ENCODE measurements at places on chromosomes 3 and 15.

- no peak for DNase-seq
These were observed 185.2 kb downstream of the MEIS2 start for GRCh38 chr15:36914960-36915808.

- DNase-seq, result no peak
These were observed 113.5 kb downstream of the RAB11A start for GRCh38 chr15:65982627-65983322.

DNA sequence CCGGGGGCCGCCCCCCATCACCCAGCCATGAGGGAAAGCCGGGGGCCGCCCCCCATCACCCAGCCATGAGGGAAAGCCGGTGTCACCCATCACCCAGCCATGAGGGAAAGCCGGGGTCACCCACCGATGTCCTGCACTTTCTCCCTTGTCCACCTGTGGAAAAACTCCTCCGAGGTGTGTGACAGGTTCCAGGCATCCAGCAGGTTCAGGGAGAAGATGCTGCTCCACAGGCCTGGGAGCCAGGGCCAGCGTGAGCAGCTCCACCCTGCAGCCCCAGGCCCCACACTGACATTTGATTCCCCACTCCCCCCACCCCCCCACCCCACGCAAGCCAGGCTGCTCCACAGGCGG, 15.5 kb upstream of the EHD4 start:
- no peak for DNase-seq

DNA sequence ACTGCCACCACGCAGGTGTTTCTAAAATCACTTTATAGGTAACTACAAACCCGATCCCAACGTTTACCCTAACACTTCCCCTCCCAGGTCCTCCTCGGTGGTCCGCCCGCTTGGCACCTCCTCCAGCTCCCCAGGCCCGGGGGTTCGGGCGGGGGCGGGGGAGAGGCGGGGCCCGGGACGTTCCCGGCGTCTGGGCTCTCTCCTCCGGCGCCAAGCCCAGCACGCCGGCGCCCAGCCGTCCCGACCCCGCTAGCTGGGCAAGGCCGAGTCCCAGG, 562 bp downstream of the CGGBP1 start:
- no peak for DNase-seq

GRCh38 chr3:37864904-37865303, 3.2 kb downstream of the CTDSPL start:
- no peak for DNase-seq

DNA sequence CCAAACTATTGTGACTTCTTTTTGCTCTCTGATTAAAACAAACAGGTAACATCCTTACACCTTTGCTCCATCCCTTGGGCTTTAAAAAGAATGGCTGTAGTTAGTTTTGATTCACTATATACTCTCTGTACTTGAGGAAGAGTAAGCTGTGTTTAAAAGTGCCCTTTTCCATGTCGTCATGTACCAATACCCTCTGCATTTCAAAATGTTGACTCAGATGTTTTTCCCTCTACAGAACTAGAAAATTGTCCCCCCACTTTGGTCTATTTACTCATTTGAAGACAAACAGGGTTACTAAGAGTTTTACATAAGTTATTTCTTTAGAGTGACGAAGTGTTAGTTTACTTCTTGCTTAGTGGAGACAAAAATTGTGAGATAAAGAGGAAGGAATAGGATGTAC, 62.7 kb downstream of the TASOR start:
- no peak for DNase-seq

DNA sequence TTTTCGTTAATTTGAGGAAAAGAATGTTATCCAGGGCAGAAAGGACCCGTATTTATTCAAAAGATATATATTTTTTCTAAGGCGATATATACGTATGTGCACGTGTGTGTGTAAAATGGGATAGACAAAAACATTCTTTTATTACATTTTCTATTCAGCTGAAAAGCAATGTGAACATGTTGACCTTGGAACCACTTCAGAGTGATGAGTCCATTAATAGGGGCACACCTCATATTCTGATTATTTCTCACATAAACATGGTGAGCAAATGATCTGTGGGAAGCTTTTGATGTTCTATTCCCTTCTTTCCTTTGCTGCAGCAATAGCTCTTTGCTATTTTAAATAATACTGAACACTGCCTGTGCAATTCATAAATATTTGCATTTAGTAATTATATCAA, 87.6 kb downstream of the SYNPR start:
- DNase-seq, result no peak

DNA sequence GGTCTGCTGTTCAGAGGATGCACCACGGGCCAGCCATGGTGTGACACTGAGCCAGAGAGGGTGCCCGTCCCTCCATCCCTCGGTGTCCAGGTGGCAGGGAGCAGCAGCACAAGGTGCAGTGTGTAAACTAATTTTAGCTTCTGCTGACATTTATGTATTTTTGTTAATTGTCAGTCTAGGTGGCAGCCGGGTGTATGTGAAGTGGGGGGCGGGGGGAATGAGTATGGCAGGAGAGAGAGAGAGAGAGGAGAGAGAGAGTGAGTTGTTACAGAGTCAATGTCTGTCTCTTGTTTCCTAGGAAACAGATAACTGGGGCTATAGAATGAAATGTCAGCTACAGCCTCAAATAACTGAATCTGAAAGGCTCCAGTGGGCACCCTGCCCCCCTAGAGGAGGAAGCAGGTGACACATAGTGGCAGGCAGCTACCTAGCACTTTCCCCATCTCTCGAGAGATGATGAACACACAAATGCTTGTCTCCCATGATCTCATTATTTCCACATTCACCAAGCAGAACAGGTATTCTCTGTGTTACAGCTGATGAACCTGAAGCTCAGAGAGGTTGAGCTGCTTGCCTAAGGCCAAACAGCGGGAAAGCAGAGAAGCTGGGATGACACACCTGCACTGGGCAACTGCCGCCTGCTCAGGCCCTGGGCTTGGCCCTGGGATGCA, 24.7 kb downstream of the RASGRF1 start:
- no peak for DNase-seq

DNA sequence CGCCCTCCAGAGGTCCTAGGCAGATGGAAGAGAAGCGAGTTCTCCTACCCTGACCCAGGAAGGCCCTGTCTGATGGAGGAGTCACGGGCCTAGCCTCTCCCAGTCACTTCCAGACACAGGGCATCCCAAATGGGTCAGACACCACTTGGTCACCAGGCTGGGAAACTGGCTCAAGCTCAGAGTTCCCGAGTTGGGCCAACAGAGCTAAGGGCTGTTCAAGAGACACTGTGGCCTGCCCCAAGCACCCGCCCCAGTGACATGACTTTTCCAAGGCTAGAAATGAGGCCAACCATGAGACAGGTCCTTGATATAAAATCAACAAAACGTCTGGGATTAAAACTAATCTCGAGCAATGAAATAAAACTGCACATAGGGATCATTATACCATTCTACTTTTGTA, 113.8 kb downstream of the IQSEC1 start:
- no peak for DNase-seq

DNA sequence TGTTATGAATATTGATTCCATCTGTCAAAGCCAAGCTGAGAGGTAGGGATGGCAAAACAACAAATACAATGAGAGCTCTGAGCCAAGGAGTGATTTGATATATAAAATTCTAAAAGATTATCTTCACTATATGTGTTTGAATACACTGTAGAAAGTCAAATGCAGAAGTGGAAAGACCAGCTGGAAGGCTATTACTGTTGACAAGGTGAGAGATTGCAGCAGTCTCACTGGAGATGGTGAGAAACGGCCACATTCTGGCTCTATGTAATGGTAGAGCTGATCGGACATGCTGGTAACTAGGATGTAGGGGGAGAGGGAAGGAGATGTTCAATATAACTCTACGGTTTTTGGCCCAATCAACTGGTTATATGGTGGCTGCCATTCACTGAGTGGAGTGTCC, 434.2 kb upstream of the SUCLG2 start:
- DNase-seq, result no peak

DNA sequence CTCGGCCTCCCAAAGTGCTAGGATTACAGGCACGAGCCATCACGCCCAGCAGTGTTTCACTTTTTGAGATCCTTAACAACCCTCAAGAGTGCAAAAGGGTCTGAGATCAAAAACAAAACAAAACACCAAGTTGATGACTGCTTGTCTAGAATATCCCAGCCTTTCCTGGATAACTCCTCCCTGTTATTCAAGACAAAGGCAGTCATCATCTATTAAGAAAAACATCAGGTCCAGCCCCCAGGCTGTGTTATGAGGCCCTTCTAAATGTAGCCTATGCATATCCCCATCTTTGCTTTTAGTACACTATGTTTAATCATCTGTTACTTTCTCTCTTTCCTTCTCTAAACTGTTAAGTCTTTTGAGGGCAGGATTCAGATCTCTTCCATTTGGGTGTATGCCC, 150.1 kb upstream of the FHIT start:
- DNase-seq, result no peak

DNA sequence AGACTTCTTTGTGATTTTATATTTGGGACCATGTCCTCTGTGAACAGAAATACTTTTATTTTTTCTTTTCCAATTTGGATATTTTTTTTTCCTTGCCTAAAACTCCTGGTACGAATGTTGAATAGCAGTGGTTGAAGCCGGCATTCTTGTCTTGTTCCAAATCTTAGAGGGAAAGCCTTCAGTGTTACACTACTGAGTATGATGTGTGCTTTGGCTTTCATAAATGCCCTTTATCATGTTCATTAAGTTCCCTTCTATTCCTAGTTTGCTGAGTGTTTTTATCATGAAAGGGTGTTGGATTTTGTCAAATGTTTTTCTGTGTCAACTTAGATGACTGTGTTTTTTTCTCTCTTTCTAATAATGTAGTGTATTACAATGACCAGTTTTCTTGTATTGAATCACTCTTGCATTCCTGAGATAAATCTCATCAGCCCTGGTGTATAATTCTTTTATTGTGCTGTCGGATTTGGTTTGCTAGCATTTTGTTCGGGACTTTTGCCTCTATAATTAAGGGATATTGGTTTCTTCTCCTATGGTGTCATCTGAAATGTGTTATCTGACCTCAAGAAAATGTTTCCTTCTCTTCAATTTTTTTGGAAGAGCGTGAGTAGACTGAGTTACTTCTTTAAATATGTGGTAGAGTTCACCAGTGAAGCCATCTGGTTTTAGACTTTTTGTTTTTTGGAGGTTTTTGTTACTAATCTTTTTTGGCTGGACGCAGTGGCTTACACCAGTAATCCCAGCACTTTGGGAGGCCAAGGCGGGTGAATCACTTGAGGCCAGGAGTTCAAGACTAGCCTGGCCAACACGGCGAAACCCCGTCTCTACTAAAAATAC, 33.3 kb downstream of the MAP1A start:
- DNase-seq, result no peak

DNA sequence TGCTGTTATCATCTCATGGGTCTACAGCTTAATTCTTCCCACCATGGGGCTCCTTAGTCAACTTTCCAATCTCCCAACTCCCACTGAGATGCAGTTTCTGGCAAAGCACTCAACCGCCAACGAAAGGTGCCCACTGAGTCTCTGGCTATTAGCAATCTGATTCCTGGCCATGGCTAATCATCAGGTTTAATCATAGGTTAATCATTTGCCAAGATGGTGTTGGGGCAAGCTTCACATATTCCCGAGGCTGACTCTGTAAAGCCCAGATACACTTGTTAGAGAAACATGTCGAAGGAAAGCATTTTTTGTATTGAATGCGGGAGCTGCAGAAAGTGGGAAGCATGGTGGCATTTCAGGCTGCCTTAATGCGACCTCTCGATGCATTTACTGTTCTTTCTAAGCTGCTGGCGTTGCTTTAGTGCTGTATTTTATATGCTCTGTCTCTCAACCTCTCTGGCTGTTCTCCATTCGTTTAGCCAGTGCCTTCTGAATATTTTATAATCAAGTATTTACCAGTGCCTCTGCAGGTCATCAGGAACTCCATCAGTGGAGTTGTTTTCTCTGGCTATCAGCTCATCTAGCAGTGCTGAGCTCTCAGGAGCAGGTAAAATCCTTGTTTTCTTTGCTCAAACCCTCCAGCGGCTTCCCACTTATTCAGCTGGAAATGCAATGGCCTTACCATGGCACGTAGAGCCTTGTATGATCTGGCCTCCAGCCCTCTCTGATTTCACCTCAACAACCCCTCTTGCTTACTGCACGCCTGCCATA, 67.0 kb downstream of the EDEM1 start:
- no peak for DNase-seq

DNA sequence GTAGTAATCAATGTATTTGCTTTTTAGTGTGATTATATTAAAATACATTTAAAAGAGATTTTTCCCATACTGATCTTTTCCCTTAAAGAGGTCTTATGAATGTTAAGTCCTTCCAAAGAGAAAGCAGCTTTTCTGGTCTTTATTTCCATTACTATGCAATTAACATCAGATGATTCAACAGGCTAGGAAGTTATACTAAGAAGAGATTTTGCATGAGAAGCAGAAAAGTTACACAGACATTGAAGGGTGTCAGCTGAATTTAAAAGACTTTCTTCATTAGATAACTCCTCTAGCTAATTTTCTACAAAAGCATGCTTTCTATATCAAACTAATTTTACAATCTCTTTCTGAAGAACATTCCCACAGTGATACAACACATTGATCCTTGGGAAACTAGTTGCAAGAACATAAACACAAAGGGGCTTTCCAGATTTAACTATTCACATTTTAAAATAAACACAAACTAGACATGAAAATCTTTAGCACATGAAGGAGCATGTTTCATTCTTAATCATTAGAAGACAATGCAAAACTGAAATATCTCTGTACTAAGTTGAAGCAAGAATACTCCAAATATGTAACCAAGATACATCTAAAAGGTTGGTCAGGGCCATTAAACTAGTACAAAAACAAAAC, 965.8 kb downstream of the ROBO1 start:
- DNase-seq, result no peak

DNA sequence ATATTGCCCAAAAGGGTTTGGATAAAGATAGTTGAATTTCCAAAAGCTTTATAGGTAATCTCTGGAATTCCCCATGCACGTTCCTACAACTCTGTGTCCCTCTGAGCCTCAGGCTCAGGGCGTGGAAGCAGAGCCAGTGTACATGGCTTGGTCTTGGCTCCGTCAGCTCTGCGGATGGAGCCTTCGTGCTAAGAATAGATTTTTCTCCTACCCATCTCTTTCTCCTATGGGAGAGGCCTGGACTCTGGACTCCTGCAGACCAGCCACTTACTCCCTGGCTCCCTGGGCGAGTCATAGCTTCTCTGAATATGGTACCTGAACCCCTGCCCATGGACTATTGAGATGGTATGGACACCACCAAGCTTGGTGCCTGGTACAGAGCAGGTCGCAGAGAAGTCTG, 99.9 kb downstream of the EEFSEC start:
- no peak for DNase-seq

DNA sequence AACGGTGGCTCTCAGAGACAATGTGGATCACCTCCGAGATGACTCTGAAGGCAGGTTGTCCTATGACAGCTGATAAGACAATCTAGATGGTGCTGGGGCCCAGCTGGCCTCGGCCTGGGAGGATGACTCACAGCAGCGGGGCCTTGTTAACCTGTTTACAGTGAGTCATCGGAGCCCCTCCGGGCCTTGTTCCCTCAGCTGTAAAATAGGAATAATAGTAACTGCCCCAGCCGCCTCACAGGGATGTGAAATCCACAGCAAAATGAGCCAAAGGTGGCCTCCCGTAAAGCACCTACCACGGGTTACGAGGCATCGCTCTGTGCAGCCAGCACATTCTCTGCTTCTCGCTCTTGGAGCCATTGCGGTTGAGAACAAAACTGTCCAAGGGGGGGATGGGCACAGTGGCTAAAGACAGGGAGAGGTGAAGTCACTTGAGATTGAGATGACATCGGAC, 88.6 kb upstream of the RASGRF1 start:
- no peak for DNase-seq

- no peak for DNase-seq
These were observed 14.6 kb upstream of the SNRPA1 start for GRCh38 chr15:101309436-101310160.

- DNase-seq, result no peak
These were observed 2.8 kb downstream of the NISCH start for GRCh38 chr3:52458031-52458760.
